ENCODE measurements at places on chromosomes 12 and 14. TPM values are rescaled to one million over a fixed set of nuclear protein-coding genes. Genes with fewer than 3 reads are reported as not detected.

The ANKRD33 gene
- not detected for total RNA-seq

GRCh38 chr12:54489857-54490256, 7.7 kb upstream of the NCKAP1L start:
- no peak for DNase-seq

GRCh38 chr12:10235761-10236631, 23.3 kb downstream of the GABARAPL1 start:
- DNase-seq: peak; percentile 28

- DNase-seq: no peak
These were observed 367.3 kb upstream of the KITLG start for GRCh38 chr12:88947486-88948043.

Measured in bronchial epithelial cell (primary cell).